NK-92 treated with Interleukin-12 subunit alpha and Interleukin-12 subunit beta, amount 100 ng/mL, for 24 hours (cell line): ENCODE measurements at places on chromosomes 4 and X.

GRCh38 chrX:109199726-109200125 lies 282.2 kb downstream of the GUCY2F start:
- DNase-seq = no peak

- DNase-seq = no peak
These were observed 65.0 kb upstream of the DDX60 start for GRCh38 chr4:168383510-168383909.

DNA sequence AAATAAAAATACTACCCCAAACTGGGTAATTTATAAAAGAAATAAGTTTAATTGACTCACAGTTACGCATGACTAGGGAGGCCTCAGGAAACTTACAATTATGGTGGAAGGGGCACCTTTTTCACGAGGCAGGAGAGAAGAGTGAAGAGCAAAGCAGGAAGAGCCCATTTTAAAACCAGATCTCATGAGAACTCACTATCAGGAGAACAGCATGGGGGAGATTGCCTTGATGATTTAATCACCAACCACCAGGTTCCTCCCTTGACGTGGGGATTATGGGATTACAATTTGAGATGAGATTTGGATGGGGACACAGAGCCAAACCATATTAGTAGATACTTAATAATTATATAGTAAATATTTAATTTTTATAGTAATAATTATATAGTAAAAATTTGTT lies 10.1 kb downstream of the CISD2 start:
- DNase-seq = no peak

GRCh38 chrX:63686878-63687714 lies 97.9 kb downstream of the ARHGEF9 start:
- no peak for DNase-seq

DNA sequence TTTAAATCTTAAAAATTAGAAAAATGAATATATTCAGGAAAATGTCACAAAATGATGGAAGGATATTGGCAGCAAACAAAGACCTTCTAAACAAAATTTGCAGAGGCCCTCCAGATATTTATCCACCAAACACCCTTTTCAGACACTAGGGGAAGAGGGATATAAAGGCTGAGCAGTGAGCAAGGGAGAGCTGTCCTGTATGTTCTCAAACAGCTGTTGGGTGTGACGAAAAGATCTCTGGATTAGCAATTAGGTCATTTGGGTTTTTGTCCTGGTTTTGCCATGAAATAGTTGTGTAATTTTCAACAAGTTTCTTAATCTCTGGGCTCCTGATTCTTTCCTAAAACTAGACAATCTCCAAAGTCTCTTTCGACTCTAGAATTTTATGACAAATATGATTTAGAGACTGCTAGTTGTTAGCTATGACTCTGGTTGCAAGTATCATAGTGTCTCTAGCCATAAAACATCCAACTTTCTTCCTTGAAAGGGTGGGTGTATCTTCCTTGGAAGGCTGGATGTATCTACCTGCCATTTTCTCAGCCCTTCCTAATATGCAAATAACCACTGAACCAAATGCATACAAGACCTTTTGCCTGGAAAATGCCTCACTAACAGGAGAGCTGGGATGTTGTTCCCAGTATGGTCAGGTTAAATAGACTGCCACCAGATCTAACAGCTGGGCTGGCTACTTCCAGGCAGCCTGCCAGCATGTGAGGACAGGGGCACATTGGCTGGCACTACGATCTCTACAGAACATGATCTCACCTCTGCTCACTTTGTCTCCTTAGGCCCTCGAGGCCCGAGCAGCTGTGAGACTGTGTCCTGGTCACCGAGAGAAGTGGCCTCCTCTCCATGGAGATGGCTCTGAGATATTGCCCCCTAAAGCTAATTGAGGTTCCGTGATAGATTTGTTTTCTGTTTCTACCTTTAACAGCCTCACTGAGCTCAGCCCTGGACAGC lies 225.5 kb upstream of the JADE1 start:
- DNase-seq = no peak

GRCh38 chr4:106032851-106033286 lies 137.6 kb downstream of the NPNT start:
- DNase-seq = no peak

DNA sequence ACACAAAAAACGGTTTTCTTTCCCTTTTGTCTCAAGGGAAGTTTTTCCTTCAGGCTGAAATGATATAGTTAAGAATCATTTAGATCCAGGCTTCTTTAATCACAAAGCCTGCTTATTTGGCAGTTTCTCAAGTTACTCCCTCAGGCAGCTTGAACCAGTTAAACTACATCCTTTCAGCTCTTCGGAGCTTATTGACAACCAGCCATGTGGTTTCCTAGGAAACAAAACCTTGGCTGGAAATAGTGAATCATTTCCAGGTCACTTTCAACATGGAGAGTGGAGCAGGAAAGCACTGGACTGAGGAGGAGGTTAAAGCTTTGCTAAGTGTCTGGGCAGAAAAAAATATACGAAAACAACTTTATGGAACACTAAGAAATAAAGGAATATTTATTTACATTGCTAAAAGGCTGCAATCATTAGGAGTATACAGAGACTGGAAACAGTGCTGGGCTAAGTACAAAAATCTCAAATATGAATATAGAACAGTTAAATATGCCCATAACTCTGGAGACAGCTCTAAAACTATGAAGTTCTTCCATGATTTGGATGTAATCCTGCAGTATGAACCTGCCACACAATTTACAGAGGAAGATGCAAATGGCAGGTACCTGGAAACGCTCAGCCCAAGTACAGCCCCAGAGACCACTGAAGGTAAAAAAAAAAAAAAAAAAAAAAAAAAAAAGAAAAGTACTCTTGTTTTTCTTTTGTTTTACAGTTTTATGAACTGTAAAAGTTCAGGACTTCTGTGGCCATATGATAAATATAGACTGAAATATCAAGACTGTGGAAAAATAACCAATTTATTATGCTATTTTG lies 23.2 kb upstream of the AASDH start:
- no peak for DNase-seq

DNA sequence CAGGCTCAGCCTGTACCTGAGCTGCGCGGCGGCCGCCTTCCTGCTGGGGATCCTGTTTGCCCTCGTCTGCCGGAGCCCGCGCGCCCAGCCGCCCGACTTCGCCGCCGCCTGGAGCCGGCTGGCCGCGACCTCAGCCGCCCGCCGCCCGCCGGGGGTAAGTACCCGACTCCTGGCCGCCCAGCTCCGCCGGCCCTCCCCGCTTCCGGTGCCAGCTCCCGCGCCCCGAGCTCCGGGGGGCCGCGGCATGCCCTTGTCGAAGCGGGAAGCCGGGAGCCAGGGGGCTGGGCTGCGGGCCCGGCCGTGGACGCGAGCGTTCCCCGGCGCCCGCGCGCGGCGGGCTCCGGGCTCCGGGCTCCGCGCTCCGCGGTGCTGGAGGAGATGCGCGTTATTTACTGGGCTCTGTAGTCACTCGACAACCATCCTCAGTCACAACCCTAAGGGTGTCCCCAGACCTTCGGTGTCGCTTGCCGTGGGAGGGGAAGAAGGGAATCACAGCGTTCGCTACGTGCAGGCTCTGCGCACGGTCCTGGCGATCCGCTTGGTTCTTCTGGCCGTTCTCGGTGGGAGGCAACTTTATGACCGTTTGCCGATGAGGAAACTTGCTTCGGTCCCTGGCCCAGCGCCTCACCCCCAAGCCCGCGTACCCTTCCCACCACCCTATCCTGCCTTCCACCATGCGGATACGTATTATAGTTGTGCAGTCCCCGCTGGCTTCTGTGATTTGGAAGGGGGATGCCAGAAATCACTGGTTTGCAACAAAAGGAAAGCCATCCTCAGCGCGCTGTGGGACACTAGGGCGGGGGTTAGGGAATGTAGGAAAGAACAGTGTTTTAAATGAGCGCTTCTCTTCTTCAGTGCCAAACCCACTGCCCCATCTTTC lies 944 bp downstream of the SNX25 start:
- peak; percentile 17 for DNase-seq

GRCh38 chr4:40630335-40631021 lies 814 bp upstream of the RBM47 start:
- DNase-seq = no peak

- DNase-seq = no peak
These were observed 25.7 kb downstream of the CXCL13 start for GRCh38 chr4:77631276-77631675.

- DNase-seq = no peak
These were observed 81.6 kb downstream of the DTHD1 start for GRCh38 chr4:36363024-36363423.

GRCh38 chr4:687048-687970 lies 1.6 kb downstream of the SLC49A3 start:
- no peak for DNase-seq

DNA sequence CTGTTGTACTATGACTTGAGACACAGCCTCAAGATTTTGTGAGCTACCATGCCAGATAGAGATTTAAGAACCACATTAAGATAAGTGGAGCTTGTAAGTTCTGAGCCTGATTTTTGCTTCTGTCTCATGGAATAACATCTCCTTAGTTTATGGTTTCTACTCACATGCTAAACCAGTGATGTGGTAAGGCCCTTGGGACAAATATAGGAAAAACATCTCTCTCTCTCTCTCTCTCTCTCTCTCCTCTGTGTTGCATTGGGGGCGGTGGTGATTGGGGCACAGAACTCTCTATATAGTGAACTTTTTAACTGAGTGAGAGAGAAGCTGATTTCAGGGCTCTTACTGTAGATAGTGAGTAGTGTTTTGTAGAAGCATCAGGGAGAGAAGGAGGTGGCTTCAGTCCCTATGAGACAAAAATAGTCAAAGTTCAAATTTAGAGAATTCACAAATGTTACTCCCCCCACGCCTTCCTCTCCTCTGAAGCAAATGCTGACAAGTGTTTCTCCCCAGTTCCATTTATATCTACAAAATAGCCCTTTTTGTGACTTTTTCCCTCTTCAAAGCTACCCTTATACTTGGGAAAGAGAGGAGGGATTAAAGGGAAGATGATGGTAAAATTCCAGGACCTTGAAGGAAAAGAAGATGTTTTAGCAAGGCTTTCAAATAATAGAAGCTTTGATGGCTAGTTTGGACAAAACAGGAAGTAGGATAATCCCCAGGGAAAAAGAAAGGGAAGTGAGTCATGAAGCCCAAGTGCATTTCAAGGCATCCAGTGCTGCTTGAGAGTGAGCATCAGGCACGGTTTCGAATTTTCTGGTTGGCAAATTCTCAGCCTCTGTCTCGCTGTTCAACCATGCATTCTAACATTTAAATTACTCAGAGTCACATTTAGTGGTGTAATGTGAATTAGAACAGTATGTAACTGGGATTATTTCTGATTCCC lies 134.3 kb upstream of the AP1S2 start:
- no peak for DNase-seq

DNA sequence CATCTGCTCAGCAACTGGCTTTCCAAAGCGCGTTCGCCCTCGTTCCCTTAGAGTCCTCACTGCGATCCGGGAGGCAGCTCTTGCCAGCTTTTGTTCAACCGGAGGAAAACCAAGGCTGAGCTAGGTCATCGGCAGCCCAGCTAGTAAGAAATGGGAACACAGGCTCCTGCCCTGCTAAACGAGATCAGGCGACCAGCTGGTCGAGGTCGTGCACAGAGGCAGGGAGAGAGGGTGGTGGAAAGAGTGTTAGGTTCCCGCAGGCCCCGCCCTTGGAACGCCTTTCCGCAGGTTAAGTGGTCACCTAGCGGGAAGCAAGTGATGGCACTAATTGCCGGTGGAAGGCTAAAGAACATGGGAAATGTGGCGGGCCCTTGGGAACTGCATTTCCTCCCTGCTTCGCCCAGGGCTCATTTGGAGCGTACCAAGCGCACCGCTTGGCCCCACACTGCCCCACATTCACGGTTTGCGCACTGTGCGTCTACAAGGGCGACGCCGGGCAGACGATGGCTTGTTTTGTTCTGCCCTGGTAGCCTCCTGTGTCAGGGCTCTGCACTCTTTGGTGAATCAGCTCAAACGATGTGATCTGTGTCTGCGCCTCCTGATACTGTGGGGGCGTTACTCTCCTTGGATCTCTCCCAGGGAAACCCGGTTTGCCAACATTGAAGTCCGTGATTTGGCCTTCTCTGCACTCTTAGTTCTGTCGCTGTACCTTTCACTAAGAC lies 7.2 kb upstream of the PRDM8 start:
- no peak for DNase-seq

- no peak for DNase-seq
These were observed 19.0 kb downstream of the NKX6-1 start for GRCh38 chr4:84480082-84480481.

GRCh38 chrX:28205905-28206304 lies 224.7 kb upstream of the DCAF8L1 start:
- DNase-seq = no peak

- DNase-seq = no peak
These were observed 261.6 kb upstream of the ANKRD50 start for GRCh38 chr4:124974152-124974551.
